ENCODE measurements at places on chromosomes 6 and 20.

DNA sequence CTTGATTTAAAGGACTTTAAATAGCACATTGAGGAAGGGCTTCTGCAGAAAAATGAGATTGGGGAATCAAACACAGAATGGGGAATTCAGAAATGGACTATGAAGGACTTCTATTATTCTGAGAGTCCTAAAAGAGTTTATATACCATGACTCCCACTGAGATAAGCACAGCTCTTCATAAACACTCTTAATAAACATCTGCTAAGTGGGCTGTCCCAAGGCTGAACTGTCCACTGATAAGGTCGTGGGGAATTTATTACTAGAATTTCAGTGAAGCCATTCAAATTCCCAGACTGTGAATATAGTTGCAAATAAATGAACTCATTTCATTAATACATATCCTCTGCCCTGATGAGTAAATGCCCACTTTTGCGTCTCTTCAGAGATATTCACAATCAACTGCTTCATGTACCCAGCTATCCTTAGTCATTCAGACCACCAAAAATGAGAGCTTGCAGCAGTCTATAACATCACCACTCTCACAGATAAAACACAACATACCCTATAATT, 468.2 kb upstream of the RUNX2 start:
- no peak for DNase-seq

GRCh38 chr6:45538641-45539547, 161.2 kb upstream of the SUPT3H start:
- DNase-seq = no peak

DNA sequence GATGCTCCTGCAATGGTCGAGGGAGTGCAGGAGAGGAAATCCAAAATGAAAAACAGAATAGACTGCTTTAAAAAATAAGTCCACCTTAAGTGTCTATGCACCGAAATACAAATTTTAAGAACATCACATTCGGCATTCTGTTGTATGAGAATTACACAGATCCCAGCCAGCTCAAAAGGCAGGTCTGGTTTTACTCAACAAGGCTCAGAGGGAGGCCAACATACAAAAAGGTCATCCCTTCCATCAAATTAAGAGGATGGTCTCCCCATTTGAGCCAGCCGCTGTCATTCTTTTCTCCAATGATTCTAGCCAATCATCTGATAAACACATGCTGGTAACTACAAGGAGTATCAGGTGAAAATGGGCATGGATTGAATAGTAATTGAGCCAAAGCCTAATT, 7.9 kb downstream of the ATXN1 start:
- DNase-seq = no peak

DNA sequence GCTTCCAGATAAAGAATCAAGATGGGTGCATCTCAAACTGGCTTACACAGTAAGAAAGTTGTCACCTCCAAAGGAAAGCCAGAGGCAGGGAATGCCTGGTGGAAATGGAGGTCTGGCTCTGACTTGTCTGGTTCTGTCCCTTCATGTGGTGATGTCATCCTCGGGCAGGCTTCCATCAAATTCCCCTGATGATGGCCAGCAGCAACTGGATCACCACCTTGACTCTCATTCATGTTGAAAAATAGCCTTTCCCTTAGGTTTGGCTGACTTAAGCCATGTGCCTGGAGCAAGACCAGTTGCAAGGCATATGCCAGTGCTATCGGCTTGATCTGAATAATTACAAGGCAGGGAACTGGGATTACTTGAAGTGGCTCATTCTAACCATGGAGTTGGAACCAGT, 28.8 kb downstream of the IMPG1 start:
- no peak for DNase-seq

- DNase-seq = no peak
Measured at GRCh38 chr6:20370801-20371200, 30.9 kb upstream of the E2F3 start.

- DNase-seq = no peak
Measured at GRCh38 chr6:35622283-35622682, 66.4 kb downstream of the FKBP5 start.

DNA sequence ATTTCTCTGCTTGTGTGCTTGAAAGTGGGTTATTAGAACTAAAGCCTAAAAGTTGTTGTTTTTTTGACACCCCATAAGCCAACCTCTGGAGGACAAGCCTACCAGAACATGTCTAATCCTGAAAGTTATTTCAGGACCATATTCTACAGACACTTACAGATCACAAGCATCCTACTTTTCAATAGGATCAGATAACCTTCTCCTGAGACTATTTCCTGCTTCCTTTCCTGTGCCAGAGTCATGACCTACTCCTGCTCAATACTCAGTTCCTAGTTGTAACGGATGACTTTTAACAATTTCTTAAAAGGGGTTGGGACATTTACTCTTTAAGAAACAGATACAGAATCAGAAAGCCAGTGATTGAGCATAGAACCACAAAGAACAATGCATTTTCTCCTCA, 5.3 kb upstream of the FILIP1 start:
- no peak for DNase-seq

GRCh38 chr6:79712616-79713135, 81.5 kb downstream of the SH3BGRL2 start:
- no peak for DNase-seq

DNA sequence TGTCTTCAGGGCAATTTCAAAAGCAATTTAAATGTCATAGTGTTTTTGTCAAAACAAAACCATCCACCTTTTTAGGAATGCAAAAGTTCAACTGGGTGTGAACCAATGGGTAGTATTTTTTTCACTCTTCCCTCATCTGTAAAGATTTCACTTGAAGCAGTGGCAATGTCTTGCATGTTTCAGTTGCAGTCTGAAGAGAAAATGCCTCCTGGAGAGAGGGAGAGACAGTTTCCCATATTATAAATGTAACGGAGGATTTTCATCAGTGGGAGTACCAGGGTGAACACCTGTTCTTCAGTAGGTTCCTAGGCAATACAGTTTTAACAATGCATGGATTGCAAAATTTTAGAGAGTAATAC, 3.3 kb downstream of the FOXQ1 start:
- no peak for DNase-seq

- no peak for DNase-seq
Measured at GRCh38 chr6:135257631-135258405, 76.7 kb downstream of the MYB start.

DNA sequence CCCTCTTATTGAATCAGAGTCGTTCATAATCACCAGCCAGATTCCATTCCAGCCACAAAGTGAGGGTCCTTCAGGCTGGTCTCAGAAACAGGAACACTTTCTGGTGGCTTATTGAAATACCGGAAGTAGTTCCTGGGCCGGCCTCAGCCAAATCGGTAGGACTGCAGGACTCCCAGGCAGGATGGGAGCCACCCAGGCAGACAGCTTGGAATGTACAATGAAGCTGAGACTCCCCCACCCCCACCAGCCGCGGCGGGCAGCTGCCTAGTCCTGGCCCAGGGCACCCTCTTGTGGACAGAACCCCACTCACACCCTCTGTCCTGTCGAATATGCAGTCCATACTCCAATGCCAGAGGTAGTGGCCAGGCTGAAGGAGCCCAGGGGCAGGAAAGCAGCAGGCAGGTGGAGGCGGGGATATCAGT, 43.8 kb downstream of the MDFI start:
- DNase-seq = peak; percentile 63

DNA sequence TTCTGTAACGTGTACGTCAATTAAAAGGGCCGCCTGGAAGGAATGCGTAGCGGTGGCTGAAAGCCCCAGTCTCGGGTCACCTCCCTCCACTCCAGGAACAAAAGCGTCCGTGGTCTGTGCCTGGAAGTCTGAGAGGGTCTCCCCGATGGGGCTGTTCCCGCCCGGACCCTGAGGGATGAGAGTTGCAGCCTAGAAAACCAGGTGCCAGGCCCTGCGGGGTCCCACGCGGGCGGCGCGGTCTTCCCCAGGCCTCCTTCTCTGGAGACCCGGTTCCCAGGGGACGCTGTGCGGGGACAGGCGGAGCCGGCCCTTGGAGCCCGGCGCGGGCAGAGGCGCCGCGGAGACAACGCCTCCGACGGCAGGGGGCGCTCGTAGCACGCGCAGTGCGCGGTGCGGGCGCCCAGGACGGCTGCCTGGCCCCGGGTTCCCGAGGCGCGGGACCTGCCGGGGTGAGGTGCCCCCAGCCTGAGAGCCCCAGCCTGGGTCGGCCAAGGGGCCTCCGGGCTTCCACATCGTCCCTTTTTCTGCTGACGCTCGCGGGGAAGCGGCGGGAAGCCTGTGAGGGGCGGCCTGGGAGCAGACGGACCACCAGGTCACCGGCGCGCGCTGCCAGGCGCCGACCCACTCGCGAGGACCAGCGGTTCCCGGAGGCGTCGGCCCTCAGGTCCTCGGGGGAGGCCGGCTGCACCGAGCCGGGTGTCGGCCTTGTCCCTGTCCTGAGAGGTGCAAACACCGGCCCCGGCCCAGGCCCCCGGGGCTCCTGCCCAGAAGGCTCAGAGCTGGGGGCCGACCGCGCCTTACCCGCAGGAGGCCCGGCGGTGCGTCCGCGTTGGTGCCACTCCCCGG, 5.3 kb upstream of the FOXC1 start:
- peak; percentile 75 for DNase-seq
